Activated CD8-positive, alpha-beta memory T cell treated with anti-CD3 and anti-CD28 coated beads for 4 hours (primary cell): ENCODE measurements at places on chromosomes 2 and 18.

GRCh38 chr18:5389356-5389755 lies 93.8 kb upstream of the ZBTB14 start:
- no peak for DNase-seq

DNA sequence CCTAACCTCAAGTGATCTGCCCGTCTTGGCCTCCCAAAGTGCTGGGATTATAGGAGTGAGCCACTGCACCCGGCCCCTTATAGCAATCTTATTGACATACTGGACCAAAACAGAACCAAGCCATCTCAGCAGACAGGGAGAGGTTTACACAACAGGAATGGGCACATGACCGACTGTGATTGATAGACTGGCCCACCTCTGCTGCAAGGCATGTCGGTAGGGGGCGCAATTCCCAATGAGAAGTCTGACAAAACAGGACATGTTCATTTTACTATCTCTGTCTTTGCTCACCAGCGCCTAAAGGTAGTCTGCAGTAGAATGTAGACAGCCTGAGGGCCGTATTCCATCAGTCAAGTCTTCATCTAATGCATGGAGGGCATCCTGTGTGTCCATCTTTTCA lies 2.0 kb downstream of the LYPD6B start:
- DNase-seq, result no peak

DNA sequence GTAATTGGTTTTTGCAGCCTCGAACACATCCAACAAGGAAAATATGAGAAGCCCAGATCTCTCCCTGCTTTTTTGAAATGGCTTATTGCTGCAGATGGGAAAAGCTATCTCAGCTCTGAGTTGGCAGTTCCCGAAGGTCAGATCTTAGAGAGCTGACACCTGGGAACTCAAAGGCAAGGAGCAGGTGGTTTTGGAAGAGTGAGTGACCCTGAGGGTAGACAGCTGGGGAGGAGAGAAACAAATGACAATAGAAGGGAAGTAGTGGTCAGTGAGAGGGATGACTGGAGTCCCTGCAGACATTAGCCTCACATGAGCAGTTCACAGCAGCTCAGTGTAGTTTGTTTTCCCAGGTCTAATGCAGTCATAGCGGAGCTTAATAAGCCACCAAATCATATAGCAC lies 317.9 kb downstream of the STK39 start:
- DNase-seq, result no peak

DNA sequence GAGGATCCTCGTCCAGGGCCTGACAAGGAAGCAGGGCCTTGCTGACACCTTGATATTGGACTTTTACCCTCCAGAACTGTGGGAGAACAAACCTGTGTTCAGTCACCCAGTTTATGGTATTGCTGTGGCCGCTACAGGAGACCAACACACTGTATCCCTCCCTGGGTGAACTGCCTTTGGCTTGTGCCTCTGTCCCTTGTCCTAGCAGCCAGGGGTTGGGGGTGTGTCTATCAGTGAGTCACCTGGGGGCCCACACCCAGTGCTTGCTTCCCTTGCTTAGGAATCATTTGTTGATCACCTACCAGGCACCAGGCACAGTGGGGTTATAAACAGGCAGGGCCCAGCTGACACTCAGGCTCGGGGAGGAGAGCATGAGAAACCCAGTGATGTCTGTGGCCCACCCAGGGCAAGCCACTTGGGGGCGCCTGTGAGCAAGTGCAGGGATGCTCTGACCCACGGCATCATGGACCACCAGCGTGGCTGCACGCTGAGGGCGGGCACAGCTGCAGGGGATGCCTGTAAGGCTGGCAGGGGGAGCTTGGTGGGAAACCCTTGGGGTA lies 17.1 kb downstream of the TMEM185B start:
- no peak for DNase-seq

DNA sequence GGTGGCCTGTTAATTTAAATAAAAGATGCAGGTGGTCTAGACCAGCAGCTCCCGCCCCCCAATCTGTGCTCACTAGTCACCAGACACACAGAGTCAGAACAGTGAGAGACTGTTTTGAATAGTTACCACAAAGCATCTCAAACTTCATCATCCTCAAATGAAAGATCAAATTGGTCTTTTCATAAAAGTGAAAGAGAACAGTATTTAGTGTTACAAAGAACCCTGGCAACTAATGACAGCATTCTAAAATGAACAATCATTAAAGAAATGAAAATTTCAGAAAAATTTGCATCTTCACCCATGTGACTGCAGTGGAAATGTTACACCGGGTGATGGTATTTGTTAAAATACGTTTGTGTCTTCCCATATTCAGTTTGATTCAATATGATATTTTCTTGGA lies 65.5 kb upstream of the PMAIP1 start:
- no peak for DNase-seq

GRCh38 chr2:160968183-160968582 lies 192.0 kb upstream of the TANK start:
- no peak for DNase-seq

DNA sequence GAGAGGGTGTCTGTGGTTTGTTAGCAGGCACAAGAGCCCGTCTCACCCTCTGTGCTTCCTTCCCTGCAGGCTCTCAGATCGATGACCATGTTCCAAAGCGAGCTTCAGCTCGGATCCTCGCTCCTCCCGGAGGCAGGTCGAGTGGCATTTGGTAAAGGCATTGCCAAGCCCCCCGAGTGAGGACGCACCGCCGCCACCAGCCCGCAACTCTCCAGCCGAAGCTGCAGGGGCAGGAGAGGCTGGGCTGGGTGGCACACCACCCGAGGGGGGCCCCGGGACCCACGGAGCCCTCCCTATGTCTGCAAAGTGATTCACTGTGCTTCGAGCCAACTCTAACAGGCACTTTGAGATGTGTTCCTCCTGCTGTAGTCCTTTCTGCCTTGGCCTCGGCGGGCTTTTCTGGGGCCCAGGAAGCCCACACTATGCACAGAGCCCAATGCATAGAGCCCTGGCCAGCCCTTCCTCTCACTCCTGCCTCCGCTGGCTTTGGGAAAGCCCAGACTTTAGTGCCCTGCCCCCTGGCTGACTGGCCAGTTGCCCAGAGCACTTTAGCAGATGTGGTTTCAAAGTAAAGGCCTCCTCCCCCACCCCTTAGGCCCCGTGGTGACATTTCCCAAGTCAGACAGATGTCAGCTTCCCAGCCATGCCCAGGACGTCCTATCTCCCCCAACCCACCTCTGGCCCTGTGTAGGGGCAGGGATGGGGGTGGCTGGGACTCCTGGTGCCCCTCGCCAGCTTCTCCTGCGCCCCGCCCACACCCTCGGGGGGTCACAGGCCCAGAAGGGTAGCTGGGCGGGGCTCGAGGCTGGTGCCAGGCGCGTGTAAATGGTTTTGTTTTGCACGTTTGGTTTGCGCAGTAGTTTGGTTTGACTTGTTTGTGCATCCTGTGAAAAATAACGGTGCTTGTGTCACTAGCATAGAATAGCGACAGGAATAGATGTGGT lies 23.3 kb upstream of the MAPRE3 start:
- no peak for DNase-seq

- no peak for DNase-seq
These were observed 116.8 kb upstream of the ODC1 start for GRCh38 chr2:10564876-10565445.

- DNase-seq, result peak; percentile 6
These were observed 1.7 kb downstream of the TRIP12 start for GRCh38 chr2:229920011-229920641.

GRCh38 chr18:13660510-13660909 lies 65.8 kb downstream of the FAM210A start:
- no peak for DNase-seq

- DNase-seq, result no peak
These were observed 28.2 kb upstream of the STAT4 start for GRCh38 chr2:191178806-191179514.

- DNase-seq, result no peak
These were observed 494.8 kb upstream of the KLHL29 start for GRCh38 chr2:22890132-22890531.

GRCh38 chr2:171985076-171985475 lies 14.7 kb upstream of the METAP1D start:
- no peak for DNase-seq

- no peak for DNase-seq
These were observed 49.3 kb upstream of the FOSL2 start for GRCh38 chr2:28343184-28343942.

GRCh38 chr2:200003444-200003843 lies 48.1 kb downstream of the MAIP1 start:
- no peak for DNase-seq

GRCh38 chr2:237084444-237084843 lies 1.2 kb upstream of the COPS8 start:
- DNase-seq, result no peak

- DNase-seq, result no peak
These were observed 143.7 kb downstream of the NAPG start for GRCh38 chr18:10669441-10670100.

GRCh38 chr2:175454953-175455389 lies 273.5 kb upstream of the ATP5MC3 start:
- no peak for DNase-seq

DNA sequence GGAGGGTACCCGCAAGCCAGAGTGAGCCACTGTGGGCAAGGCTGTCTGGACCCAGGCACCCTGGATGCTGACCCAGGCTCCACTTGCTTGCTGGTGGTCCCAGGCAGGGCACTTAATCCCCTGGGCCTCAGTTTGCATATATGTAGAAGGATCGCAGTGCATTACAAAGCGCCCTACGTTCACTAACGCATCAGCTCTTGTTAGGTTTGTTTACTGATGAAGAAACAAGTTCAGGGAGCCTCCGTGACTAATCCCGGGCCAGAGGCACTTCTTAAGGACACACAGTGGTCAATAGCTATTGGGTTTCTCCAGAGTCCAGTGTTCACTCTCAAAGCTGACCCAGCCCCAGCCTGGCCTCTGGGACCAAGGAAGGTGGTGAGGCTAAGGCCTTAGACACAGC lies 70.2 kb downstream of the LBH start:
- no peak for DNase-seq

- no peak for DNase-seq
These were observed 329.3 kb downstream of the INSIG2 start for GRCh38 chr2:118417406-118418120.

DNA sequence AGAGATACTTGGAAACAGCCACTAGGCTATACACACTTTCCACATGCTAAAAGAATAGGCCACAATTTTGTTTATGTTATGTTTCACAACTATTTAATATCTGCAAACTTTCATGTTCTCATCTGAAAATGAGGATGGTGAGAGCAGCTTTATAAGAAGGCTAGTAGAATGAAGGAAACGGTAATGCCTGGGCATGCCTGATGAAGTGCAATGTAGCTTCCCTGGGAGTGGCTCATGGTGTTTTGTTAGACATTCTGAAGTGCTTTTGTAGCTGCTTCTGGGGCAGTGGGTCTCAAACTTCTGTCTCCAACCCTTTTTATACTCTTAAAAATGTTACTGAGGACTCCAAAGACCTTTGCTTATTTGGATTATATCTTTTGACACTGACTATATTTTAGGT lies 193.3 kb upstream of the VWC2L start:
- no peak for DNase-seq

DNA sequence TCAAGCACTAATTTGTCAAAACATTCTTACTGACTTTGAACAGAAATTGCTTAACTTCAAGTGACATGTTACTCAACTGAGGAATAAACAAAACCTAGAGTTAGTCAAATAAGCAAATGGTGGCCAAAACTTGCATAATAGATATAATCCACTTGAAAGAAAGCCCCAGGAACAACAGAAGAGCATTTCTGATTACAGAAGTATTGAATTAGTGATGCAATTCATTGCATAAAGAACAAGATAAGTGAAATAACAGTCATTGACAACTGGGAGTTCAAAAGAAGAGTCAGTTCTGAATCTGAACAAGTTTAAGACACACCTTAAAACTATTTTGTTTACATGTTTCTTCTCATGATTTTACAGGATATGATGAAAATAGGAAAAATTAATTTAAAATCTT lies 30.8 kb downstream of the COBLL1 start:
- no peak for DNase-seq

GRCh38 chr2:230627806-230628724 lies 84.6 kb upstream of the CAB39 start:
- DNase-seq, result no peak

DNA sequence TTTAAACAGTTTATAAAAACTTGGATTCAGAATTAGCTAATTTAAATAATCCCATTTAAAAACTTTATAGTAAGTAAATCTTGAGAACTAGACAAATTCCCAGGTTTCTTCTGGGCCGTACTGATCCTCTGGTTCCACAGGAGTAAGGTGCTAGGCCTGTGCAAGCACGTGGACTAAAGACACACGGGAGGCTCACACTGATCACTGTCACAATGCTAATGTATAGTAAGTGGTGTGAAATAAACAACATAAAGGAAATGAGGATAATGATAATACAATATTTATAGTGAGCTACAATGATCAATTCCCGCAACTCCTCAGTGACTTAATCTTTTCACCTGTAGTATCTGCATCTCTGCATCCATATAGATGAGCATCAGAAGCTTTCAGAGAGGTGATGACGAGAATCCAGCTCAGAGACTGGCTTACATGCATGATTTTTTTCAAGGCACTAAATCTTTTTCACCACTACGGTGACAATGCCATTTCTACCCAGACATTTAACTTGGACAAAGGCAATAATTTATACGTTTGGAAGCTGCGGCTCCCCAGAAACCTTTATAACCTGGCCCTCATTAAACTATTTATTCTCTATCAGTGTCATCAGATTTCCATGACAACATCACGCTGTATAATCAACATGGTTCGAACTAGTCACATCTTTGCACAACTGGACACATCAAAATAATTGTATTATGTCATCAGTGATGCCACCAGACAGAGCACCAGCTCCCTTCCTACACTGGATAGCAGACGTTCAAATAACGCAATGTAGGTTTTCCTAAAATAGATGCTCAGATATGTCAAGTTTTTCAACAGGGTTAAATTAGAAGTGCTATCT lies 196.2 kb downstream of the ZNF385B start:
- no peak for DNase-seq

GRCh38 chr2:193141998-193142397 lies 947.3 kb upstream of the TMEFF2 start:
- no peak for DNase-seq

DNA sequence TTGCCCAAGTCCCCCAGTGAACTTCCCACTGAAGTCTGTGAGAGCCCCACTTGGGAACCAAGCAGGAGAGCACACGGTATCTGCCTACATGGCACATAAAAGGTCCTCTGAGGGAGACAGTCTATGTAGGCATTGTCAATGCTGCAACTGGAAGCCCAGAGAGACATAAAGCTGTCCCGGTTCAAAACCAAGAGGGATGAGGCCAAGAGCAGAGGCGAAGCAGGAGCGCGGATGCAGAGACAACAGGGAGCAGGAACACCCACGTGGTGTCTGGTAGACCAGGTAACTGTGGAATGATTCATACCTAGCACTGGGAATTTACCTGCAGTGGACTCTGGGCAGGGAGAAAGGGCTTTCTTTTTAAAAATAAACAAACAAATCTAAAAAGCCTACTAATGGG lies 233.1 kb upstream of the SOX11 start:
- no peak for DNase-seq

GRCh38 chr18:36665952-36666351 lies 162.8 kb downstream of the TPGS2 start:
- no peak for DNase-seq

- DNase-seq, result no peak
These were observed 196.8 kb upstream of the SESTD1 start for GRCh38 chr2:179461420-179461819.

- no peak for DNase-seq
These were observed 2.7 kb downstream of the TCF4 start for GRCh38 chr18:55585065-55585919.

- DNase-seq, result no peak
These were observed 21.1 kb downstream of the ARHGAP15 start for GRCh38 chr2:143150287-143150686.

- DNase-seq, result no peak
These were observed 142.3 kb upstream of the ITGA6 start for GRCh38 chr2:172285010-172285621.

- DNase-seq, result no peak
These were observed 242.1 kb downstream of the SEPTIN10 start for GRCh38 chr2:109371481-109372170.
